ENCODE measurements at places on chromosomes 7 and 10. TPM values are rescaled to one million over a fixed set of nuclear protein-coding genes. Genes with fewer than 3 reads are reported as not detected.

Gene SLC18A2
- polyA plus RNA-seq: not detected

Gene GNGT1
- not detected for polyA plus RNA-seq

Gene HOXA13
- polyA plus RNA-seq: 0.03 TPM

Gene PDE1C
- 0.32 TPM for polyA plus RNA-seq

Gene MRLN
- not detected for polyA plus RNA-seq

Gene GNAT3
- not detected for polyA plus RNA-seq

Data from adipose tissue (tissue), 3 donors.